ENCODE measurements at places on chromosomes 3 and 15.

DNA sequence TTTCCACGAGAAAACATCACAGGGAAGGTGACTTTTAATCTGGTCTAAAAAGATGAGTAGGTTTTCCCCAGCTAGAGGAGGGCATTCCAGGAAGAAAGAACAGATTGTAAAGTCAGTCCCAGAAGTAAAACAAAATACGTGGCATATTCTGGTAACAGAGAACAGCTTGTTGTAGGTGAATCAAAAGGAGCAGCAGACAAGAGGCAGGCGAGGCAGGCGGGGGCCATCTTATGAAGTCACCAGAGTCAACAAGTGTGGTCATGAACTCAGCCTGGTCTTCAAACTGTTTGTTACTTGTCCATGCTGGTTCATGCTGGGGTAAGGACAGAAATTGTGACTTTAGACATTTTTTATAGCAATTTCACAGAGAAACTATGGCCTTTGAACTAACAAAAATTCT, 4.0 kb upstream of the POPDC2 start:
- no peak for DNase-seq

- DNase-seq, result no peak
Measured at GRCh38 chr3:13064964-13065363, 8.3 kb downstream of the IQSEC1 start.

DNA sequence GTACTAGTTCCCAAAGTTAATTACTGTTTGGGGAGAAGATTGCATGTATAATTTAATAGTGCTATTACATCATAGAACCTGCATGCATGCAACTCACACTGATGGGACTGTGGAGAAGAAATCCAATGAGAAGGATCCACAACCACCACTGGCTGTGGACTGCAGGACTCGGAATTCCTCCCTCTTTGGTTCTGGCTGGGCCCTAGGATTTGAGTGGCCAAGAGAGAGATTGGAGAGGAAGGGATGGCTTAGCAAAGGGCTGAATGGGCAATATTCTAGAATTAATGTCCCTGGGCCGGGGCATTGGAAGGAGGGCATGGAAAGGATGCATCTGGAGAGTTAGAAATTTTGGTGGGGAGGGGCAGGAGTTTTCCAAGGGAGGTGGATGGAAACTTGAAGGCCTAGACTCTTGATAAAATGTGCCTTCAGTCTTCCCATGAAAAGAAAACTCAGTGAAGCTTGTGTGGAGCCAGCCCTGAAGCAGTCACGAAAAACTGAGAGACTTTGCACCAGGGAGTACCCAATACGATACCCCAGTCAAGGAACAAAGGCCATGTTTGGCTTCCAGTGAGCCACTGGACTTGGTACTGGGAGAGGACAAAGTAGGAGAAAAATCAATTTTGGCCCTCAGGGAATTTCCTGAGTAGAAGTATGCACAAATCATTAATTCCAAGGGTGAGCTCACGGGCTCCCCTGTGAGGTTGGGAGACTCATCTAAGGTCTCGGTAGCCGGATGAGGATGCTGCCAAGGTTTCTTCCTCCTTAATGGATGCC, 31.4 kb upstream of the TPM1 start:
- no peak for DNase-seq

- DNase-seq, result no peak
Measured at GRCh38 chr3:194040516-194041273, 95.3 kb upstream of the HES1 start.
